H54 (cell line): ENCODE measurements at places on chromosomes 1 and 21.

DNA sequence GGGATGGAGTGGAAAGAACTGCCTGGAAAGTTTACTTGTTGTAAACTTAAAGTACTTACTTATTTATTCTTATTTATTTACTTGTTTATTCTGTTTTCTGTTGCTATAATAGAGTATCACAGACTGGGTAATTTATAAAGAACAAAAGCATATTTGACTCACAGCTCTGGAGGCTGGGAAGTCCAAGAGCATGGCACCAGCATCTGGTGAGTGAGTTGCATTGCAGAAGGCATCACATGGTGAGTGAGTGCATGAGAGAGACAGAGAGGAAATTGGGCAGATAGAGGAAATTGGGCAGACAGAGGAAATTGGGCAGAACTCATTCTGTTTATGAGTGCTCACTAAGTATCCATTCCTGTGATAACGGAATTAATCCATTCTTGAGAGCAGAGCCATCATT lies 11.6 kb upstream of the RGSL1 start:
- DNase-seq: no peak

GRCh38 chr1:197740992-197741391 lies 34.3 kb downstream of the DENND1B start:
- no peak for DNase-seq

DNA sequence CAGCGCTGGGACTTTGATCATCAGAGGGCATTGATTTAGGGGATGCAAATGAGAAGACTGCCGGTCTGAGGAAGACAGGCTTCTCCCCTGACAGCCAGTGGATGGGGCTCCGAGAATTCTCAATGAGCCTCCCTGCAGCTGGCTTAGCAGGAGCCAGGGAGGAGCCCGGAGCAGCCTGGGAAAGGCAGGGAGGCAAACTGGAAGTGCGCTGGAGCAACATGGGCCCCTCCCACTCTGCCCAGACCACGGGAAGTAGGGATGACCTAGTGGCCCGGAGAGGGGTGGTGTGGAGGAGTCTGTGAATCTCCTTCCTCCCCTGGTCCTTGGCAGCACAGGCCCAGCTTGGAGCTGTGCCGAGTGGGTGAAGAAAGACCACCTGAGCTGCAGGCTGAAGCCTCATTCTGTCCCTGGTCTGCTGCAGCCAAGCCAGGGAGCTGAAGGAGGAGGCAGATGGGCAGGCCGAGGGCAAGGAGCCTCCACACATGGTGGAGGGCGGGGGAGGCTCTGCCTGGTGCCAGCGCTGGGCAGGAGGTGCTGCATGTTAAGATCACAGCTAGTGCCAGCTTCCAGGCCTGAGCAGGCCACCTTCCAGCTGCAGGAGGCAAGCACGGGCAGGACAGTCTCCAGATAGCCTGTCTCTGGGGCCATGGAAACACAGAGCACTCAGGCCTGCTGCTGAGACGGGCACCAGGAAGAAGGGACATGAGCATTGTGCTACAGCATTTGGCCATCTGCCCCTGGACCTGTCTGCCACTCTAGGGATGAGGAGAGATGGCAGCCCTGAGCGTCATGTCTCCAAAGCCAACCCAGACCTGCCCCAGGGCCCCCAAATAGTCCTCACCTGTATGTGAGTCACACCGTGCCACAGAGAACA lies 12.2 kb upstream of the CLSTN1 start:
- no peak for DNase-seq

- DNase-seq: no peak
These were observed 34.3 kb downstream of the TRABD2B start for GRCh38 chr1:47962750-47963492.

DNA sequence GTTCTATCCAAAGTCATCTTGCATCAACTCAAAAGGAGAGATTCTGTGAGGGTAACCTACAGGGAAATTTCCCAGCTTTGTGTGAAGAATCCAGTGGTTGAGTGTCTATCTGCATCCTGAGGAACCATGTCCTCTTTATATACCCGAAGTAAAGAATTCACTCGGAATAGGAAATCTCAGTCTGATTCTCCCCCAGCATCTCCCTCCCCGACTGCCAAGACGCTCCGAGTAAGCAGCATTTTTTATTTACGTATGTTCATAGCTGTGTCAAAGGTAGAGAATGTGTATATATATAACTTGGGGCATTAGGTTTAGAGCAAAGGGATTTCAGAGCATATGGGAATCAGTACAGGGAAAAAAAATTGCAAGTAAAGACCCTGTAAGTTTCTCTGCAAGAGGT lies 170.2 kb downstream of the SYT2 start:
- DNase-seq: no peak

DNA sequence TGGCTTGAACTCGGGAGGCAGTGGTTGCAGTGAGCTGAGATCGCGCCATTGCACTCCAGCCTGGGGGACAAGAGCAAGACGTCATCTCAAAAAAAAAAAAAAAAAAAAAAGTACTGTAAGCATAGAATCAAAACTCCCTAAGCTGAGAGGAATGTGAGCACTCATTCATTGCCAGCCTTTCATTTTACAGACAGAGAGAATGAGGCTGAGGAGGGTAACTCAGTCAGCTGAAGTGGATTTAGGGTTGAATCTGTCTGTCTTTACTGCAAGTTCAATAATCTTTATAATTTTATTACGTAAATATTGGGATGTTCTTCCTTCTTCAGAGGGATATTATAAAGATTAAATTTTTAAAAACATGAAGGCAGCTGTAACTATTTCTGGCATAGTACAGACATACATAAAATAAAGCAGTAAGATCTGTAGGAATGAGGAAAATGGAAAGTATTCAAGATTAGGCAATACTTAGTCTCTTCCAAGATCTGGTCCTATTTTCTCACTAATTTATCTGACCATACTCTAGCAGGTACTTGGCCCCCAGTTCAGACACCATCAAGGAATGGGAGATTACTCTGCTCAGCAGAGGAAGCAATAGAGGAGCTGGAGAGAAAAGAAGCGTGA lies 24.1 kb upstream of the MNDA start:
- DNase-seq: no peak

GRCh38 chr1:30853350-30853749 lies 55.2 kb downstream of the SDC3 start:
- DNase-seq: no peak

- DNase-seq: no peak
These were observed 4.9 kb downstream of the TMEM9 start for GRCh38 chr1:201149400-201149799.

DNA sequence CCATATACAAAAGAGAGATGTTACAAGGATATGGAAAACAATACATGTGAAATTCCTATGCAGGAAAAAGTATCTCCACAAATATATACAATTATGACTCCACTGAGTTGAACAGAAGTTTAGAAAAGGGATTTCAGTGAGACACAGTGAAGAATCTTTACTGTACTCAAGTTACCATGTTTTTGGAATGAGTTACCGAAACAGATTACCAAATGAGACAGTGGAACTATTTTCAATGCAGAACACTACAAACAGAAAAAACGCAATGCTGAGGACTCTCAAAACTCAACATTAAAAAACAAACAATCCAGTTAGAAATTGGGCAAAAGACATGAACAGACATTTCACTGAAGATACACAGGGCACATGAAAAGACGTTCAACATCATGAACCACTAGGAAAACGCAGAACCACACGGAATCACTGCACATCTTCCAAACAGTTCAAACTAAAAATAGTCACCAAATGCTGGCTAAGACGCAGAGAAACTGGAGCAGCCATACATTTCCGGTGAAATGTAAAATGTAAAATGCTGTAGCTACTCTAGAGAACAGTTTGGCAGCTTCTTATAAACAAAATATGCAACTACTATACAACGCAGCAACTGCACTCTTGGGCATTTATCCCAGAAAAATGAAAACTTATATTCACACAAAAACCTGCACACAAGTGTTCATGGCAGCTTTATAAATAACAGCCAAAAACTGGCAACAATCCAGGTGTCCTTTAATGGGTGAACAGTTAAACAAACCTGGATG lies 118.7 kb downstream of the UBR4 start:
- DNase-seq: no peak

GRCh38 chr1:78088486-78088885 lies 42.7 kb downstream of the GIPC2 start:
- no peak for DNase-seq

GRCh38 chr1:44646261-44647110 lies 27.8 kb downstream of the TMEM53 start:
- no peak for DNase-seq

DNA sequence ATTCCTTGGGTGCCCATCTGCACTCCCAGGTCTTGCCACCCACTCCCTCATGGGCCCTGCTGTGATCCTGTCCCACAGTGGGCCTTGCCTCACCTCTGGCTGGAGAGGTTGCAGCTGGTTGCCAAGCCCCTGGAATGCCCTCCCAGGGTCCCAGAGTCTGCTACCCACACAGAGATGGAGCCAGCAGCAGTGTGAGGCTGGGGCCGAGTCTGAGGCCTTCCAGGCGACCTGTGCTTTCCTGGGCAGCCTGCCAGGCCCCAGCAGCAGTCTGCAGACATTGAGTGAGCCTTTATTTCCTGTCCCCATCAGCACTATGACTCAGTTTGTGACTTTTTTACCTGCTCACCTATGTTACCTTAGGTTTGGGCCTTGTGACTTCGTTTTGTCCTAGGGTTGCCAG lies 25.0 kb upstream of the TSPAN2 start:
- no peak for DNase-seq

GRCh38 chr1:47688461-47689296 lies 250.8 kb downstream of the FOXD2 start:
- DNase-seq: no peak

GRCh38 chr1:25802915-25803314 lies 2.9 kb downstream of the SELENON start:
- DNase-seq: no peak
